ENCODE measurements at places on chromosomes 2 and 18. TPM values are rescaled to one million over a fixed set of nuclear protein-coding genes. Genes with fewer than 3 reads are reported as not detected.

- DNase-seq = no peak
These were observed 12.7 kb upstream of the CREG2 start for GRCh38 chr2:101400048-101400447.

DNA sequence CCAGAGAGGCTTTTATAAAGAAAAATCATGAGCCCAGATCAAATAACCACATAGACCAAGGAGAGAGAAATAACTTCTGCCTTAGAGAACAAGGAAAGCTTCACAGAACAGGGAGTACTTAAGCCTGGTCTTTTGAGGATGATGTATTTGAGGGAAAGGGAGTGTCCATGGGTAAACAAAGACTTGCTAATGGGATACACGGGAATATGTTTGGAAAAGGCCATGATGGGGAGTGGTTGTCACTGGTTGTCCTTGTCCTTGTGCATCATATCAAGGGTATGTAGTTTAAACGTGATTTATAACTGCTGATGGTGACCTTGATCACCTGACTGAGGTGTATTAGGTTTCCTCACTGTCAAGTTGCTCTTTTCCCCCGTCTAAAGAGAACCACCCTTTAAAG, 169.9 kb downstream of the FAM210A start:
- no peak for DNase-seq

GRCh38 chr18:35705988-35706387, 124.4 kb downstream of the GALNT1 start:
- DNase-seq = no peak

DNA sequence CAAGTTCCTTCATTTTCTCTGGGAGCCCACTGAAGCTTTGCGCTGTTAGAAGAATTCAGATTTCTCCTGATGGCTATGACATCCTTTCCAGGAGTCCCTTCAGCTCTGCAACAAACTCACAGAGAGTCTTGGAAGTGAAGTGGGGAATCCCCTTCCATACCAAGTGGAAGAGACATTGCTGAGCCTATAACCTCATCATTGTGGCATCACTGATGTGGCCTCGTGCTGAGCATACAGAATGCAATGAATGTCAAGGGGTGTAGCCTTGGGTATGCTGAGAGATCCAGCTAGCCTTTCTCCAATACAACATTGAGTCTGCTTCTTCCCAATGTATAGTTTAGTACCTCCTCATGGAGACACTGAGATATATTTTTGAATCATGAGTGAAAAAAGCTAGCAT, 311.1 kb upstream of the RAB12 start:
- DNase-seq = no peak

The TDRD15 gene
- total RNA-seq = not detected

DNA sequence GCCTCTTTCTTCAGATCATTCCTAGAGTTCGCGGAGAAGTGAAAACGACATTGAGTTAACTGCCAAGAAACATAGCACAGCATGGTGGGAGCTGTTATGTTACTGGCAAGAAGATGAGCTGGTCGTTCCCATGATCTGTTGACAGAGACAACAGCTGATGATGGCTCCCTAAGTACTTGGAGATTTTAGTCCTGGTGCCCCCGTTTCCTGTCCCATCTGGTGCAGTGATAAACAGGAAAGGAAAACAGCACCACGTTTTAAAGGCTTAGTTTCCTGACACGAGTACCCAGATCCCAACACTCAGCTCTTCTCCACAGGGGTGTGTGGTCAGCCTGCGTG, 56.4 kb upstream of the KCNG2 start:
- DNase-seq = no peak

The IL1R1 gene
- total RNA-seq = 16.3 TPM

- no peak for DNase-seq
These were observed 8.8 kb downstream of the ODC1 start for GRCh38 chr2:10439185-10439879.

- peak; percentile 96 for DNase-seq
These were observed 533.4 kb upstream of the ID2 start for GRCh38 chr2:8148260-8149006.

The FAM161A gene
- total RNA-seq = 6.5 TPM

DNA sequence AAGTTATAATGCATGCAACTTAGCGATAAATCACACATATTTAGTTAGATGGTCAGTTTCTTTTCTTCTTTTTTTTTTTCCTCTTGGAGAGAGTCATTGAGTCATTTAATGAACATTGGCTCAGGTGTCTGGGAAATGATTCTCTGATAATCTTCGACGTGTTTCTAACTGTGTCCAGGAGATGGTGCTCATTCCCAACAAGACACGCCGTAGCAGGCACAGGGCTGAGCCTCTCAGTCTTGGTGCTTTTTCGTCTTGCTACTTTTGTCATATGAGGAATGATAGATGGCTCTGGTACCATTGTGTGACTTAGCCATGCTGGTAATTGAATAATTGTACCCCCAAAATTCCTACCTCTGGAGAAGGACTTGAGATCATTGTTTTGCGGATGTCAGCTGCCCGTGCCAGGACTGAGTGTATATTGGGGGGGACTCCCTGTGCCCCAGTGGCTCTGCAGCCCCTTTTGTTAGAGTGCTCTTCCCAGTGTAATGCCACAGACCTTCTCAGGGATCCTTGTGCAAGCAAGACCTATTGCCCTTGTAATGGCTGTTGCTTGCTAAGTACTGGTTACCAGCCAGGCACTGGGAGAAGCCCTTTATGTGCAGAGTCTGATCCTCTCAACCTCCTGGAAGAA, 107.6 kb upstream of the CYRIA start:
- peak; percentile 19 for DNase-seq

- no peak for DNase-seq
These were observed 66.5 kb upstream of the TLK1 start for GRCh38 chr2:171227066-171227782.

- DNase-seq = no peak
These were observed 30.0 kb upstream of the CCNYL1 start for GRCh38 chr2:207681431-207681830.

The PRKAG3 gene
- total RNA-seq = not detected

The PDCD1 gene
- not detected for total RNA-seq

DNA sequence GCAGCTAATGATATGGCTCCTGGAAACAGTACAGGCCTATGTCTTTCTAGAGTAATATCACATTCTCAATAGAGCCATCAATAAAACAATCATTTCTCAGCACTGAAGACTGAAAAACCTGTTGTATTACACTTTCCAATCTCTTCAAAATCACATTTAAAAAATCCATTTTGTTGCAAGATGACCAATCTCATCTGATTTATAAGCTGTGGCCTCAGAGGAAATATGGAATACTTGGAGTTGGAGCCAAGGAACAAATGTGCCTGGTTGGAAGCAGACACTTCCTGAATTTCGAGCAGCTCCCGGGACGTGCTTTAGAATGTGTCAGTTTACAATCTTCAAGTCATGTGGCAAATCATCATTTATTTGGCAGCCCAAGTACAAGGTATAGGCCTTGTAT, 114.5 kb downstream of the ADCYAP1 start:
- DNase-seq = no peak

GRCh38 chr2:181862583-181863281, 28.8 kb upstream of the ITPRID2 start:
- no peak for DNase-seq

The BCL11A gene
- 2.1 TPM for total RNA-seq

GRCh38 chr2:63023444-63023843, 27.2 kb upstream of the OTX1 start:
- DNase-seq = peak; percentile 36

GRCh38 chr18:39380866-39381265, 1815.3 kb upstream of the CELF4 start:
- DNase-seq = no peak

- no peak for DNase-seq
These were observed 587.8 kb downstream of the ARHGAP15 start for GRCh38 chr2:143717053-143717452.

GRCh38 chr2:123912171-123912570, 112.9 kb upstream of the CNTNAP5 start:
- no peak for DNase-seq

The PLB1 gene
- total RNA-seq = 0.06 TPM

DNA sequence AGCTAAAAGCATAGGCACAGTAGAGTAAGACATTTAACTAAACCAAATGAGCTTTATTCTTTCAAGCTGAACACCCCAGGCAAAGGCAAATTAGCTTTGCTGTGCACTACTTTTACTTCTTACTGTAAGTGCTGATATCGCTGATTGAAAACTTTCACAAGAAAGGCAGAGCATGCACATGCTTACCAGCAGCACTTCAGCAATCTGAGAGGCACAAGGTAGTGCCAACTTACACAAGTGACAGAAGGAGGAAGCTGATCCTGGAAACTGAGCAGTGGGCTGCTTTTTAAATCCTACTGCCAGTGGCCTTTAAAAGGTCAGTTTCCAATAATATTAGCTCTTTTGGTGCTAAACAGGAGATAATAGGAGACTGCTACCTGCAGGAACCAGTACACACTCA, 43.9 kb downstream of the LANCL1 start:
- no peak for DNase-seq

GRCh38 chr2:68100189-68100588, 37.4 kb upstream of the C1D start:
- no peak for DNase-seq

- DNase-seq = no peak
These were observed 7.7 kb upstream of the KLF11 start for GRCh38 chr2:10035633-10036032.

The PKDCC gene
- total RNA-seq = 2.1 TPM

DNA sequence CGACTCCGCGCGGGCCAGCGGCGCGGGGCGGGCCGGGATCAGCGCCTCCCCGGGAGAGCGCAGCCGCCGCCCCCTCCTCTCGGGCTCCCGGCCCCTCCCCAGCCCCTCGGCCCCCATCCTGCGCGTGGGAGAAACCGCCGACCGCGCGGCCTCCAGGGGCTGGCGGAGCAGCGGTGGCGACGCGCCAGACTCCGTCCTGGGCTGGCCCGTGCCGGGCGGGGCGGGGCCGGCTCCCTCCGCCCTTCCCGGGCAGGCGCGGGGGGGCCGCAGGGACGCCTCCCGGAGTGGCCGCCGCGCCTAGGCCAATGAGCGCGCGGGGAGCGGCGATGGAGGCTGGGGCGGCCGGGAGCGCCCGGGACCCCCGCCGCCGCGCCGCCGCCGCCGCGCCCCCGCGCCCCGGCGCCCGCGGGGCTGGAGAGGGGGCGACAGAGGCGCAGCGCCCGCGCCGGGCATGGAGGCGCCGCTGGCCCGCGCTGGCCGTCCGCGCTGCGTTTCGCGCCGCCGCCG, 49.1 kb downstream of the KCNIP3 start:
- DNase-seq = peak; percentile 62

The HTRA2 gene
- 46.9 TPM for total RNA-seq

- no peak for DNase-seq
These were observed 198.3 kb upstream of the SLC35G4 start for GRCh38 chr18:11411048-11411447.

- DNase-seq = no peak
These were observed 44.7 kb downstream of the CAVIN2 start for GRCh38 chr2:191802180-191802579.

GRCh38 chr2:233116946-233117345, 56.8 kb downstream of the INPP5D start:
- DNase-seq = no peak

- DNase-seq = no peak
These were observed 178.7 kb upstream of the FAM98A start for GRCh38 chr2:33777786-33778185.

- DNase-seq = peak; percentile 36
These were observed 71.2 kb upstream of the CNTNAP5 start for GRCh38 chr2:123953846-123954245.

The NAT8 gene
- total RNA-seq = not detected

GRCh38 chr2:110829413-110830146, 97.2 kb downstream of the ACOXL start:
- no peak for DNase-seq

- no peak for DNase-seq
These were observed 346.5 kb downstream of the TNS1 start for GRCh38 chr2:217656316-217656715.

DNA sequence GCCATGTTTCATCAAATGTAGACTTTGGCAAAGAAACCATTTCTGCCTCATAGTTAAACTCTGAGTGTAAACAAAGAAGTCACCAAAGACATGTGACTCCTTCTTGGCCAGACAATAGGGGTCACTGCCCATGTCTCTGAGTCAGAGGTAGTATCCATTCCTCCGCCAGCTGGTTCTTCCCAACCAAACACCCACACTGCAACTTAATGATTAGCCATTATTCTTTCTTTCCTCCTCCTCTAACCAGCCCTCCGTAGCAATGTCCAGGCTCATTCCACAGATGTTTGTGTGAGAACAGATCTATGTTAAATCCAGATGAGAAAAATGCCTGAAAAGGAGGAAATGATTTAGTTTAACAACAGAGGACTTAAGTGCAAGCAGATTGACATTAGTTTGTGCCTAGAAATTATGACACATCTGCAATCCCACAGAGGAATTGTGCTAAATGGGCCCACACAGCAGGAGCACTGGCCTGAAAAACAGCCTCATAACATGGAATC, 127.9 kb upstream of the SH3BP4 start:
- DNase-seq = no peak

GRCh38 chr2:12399240-12399639, 317.5 kb upstream of the TRIB2 start:
- DNase-seq = no peak

Measured in NCI-H460 (cell line).